ENCODE measurements at places on chromosomes 1 and 21.

DNA sequence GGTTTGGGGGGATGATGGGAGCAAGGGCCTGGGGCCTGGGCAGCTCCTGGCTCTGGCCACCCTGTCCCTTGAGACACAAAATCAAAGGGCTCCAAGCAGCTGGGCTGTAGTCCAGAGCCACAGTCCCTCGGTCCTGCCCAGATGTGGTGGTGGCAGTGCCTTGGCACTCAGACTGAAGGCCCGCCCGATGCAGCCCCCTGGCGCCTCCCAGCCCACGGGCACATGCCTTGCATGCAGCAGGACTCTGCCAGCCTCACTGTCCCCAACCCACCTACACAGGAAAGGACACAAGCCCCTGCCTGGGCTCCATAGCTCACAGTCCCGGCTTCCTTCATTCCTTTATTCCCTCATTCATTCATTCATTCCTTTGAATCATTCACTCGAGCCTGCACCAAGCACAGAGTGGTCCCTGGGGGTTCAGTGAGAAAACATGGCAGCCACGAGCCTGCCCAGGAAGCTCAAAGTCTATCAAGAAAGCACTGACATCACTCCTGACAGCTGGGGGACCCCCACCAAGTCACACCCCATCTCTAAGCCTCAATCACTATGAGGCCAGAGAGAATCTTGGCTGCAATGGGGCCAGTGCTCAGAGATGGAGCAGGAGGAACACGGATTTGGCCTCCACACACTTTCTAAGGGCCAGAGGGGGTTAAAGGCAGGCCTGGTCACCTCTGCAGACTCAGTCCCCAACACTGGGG lies 5.8 kb downstream of the SDC3 start:
- no peak for DNase-seq

GRCh38 chr1:22204989-22205913 lies 62.4 kb upstream of the WNT4 start:
- DNase-seq, result peak; percentile 61

GRCh38 chr1:89762386-89762778 lies 58.5 kb upstream of the LRRC8D start:
- no peak for DNase-seq

- DNase-seq, result no peak
Measured at GRCh38 chr21:32233055-32233546, 45.7 kb downstream of the MIS18A start.

DNA sequence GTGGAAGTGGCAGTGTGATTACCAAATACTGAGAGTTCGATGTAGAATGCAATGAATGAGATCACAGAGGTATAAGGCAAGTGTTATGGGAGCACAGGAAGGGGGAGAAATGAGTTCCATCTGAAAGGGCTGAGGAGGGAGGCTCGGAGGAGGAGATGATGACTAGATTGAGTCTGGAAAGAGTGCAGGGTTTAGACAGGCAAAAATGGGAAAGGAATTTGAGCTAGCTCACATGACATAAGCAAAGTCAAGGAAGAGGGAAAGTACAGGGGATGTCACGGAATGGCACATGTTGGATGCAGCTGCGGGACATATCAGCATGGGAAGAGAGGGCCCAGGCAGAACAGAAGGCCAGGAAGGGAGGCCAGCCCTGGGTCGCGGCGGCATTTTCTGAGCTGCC lies 132.7 kb downstream of the RUNX1 start:
- DNase-seq, result no peak

DNA sequence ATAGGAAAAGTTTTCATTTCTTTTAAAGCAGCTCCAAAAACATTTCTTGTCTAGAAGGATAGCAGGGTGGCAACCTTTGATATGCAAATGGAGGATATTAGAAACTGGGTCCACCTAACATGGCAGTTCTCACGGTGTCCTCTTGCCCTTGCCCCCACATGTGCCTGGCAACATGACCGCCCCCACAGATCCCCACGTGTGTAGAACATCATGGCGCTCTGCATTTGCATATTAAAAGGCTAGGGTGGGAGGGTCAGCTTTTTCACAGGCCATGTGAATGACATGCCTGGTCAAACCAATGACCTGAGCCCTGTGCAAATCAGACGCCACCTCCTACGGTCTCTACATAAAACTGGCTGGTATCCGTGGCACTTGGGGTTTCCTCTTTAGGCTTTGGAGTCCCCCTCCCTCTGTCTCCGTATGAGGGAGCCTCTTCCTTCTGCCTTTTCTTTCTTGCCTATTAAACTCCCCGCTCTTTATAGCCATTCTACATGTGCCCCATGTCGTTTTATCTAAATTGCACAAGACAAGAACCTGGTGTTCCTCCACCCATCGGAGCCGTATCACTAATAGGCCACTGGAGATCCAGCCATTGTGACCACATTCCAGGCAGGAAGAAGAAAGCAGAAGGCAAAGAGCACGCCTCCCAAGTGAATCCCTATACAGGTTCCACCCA lies 71.3 kb downstream of the WDR4 start:
- DNase-seq, result no peak

GRCh38 chr1:41887365-41887764 lies 31.4 kb downstream of the HIVEP3 start:
- DNase-seq, result no peak

GRCh38 chr1:207670997-207671396 lies 26.1 kb downstream of the CR1L start:
- DNase-seq, result no peak

DNA sequence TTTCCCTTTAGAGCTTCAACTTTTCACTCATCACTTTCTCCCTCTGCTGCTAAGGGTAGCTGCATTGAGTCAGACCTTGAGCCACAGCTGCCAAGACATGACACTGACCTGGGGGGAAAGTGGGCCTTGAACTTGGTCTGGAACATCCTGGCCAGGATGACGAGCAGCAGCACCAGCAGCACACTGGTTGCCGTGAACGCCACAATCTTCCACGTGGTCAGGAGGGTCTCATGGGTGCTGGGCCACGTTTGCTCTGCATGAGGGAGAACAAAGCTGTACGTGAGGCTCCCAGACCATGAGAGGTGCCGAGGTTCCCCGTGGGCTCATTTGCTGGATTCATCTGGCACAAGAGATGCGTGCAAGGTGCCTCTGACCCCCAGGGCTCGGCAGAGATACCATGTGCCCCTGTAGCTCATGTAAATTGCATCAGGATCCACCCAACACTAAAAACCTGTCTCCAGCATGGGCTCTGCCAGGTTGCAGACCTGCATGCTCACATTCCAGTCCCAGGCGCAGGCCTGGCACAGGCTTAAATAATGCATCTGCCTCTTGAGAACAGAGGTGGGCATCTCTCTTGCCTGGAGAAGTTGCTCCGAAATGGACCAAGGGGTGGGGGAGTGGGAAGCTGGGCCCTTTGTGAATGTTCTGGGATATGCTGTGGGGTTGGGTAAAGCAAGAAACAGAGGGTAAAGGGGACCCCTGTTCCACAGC lies 84.6 kb upstream of the TLR5 start:
- DNase-seq, result no peak

GRCh38 chr1:150875197-150876118 lies 941 bp downstream of the ARNT start:
- DNase-seq, result no peak

DNA sequence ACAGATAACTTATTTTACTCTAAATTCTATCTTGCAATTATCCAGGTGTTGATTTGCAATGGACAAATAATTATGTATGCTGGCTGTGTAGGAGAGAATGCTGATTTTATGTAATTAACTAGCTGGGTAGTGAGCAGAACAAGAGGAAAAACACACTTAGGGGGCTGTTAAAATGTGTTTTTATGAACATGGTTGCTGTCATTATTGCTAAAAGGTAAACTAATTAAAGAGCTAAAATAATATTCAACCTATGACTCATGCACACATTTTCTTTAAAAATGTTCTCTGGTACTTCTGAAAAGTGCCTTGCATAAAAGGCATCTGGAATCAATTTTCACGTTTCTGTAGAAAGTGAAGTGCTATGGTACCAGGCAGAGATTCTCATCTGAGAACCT lies 192.8 kb upstream of the C8B start:
- no peak for DNase-seq

DNA sequence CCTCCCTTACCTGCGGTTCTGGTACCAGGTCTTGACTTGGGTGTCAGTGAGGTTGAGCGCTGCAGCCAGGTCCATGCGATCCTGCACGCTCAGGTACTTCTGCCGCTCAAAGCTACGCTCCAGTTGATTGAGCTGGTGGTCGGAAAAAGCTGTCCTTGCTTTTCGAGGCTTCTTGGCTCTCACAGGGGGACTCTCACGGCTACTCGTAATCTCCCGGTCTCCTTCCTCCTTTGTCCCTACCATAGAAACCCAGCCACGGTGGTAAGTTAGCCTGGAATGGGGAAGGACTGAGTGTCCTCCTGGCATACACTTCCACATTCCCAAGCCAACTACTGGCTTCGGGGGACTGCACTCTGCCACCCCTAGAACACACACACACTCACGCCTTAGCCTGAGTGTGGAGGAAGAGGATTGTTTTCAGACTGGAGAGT lies 2.6 kb downstream of the BARHL2 start:
- DNase-seq, result no peak

DNA sequence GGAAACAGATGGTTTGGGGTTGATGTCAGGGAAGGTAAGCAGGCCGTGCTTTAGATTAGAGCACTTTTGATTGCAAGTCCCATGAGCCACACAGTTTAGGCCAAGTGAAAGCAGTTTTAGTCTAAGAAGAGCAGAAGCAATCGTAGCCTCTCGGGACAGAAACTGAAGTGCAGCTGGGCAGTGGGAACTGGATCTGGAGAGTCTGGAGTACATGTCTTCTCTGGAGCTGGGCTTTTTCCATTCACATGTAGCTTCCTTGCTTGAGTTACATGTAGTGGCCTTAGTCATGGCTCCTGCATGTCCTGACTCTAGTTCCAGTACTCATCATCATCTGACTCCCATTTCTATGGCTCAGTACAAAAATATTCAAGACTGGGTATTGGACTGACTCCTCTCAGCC lies 16.7 kb downstream of the CAMTA1 start:
- no peak for DNase-seq

- peak; percentile 64 for DNase-seq
Measured at GRCh38 chr1:117758444-117759316, 152.8 kb downstream of the TENT5C start.

- DNase-seq, result no peak
Measured at GRCh38 chr1:36913016-36913415, 121.3 kb downstream of the GRIK3 start.

- DNase-seq, result no peak
Measured at GRCh38 chr1:121516234-121516967, 331.6 kb downstream of the SRGAP2C start.

GRCh38 chr1:22121421-22121911 lies 21.4 kb downstream of the WNT4 start:
- no peak for DNase-seq

GRCh38 chr1:150995896-150996295 lies 10.8 kb downstream of the MINDY1 start:
- no peak for DNase-seq

DNA sequence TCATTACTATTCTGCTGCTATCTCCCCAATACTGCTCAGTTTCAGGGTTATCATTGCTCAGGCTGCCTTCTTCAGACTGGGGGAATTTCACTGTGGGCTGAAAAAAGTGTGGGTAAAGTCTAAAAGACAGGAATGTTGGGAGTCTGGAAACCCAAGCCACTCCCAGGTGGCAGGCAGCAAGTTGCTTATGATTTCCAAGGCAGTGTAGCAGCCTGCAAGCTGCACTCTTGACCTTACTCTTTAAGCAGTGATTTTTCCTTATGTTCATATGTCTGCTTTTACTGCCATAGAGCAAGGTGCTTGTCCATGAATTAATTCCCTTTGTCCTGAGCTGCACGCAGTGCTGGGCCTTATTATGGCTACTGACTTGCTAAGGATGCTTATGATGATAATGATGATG lies 53.1 kb downstream of the PHC2 start:
- no peak for DNase-seq

- DNase-seq, result no peak
Measured at GRCh38 chr1:22529901-22530621, 33.2 kb upstream of the EPHA8 start.

DNA sequence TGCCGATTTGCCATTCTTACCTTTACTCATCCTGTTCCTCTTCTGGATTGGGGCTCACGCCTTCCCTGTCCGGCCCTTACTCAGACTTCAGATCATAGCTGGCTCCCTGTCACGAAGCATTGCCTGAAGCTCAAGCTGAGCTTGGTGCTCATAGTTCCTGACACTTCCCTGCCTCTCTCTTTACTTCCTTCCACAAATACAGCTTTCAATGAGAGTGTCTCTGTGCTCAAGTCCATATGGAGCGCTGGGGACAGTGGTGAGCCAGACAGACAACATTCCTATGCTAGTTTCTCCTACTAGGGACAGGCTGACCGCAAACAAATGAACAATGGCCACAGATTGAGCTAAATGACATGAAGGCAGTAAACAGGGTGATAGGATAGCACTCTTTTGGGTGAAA lies 38.1 kb downstream of the HHAT start:
- DNase-seq, result no peak

- no peak for DNase-seq
Measured at GRCh38 chr1:233671286-233671685, 57.4 kb downstream of the KCNK1 start.

GRCh38 chr1:147913362-147913942 lies 10.9 kb downstream of the GJA8 start:
- no peak for DNase-seq

- no peak for DNase-seq
Measured at GRCh38 chr1:50333595-50333974, 89.7 kb downstream of the DMRTA2 start.

DNA sequence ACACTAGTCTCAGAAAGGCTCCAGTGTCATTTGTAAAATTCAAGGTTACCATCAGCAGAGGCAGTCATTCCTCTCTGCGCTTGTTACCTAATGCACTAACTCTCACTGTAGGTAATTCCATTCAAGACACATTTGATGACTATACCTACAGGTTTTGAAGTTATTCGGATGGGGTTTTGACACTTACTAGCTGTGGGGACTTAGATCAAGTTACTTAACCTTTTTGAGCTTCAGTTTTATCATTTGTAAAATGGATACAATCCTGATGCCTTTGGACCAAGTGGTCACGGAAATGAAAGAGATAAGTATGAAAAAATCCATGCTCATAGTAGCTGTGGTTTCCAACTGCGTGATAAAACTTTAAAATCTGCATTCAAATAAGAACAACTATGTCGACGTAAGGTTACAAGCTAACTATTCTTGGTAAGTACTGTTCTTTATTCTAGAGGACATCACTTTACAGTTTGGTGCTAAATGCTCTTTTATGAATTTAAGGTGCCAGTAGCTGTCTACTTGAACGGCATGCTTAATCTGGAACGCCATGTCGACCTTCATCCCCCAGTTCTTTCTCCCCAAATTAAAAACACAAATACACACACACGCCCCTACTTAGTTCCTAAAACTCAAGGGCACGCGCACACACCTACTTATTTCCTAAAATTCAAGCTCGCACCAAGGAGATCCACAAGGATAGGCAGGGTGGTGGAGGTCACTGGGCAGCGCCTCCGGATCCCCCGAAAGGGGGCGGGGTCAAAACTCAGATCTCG lies 550 bp upstream of the NFYC start:
- DNase-seq, result no peak
